RCC 7860 (cell line): ENCODE measurements at places on chromosomes 7 and 10.

- peak; percentile 62 for DNase-seq
Measured at GRCh38 chr10:110137142-110137545, 70.3 kb upstream of the MXI1 start.

DNA sequence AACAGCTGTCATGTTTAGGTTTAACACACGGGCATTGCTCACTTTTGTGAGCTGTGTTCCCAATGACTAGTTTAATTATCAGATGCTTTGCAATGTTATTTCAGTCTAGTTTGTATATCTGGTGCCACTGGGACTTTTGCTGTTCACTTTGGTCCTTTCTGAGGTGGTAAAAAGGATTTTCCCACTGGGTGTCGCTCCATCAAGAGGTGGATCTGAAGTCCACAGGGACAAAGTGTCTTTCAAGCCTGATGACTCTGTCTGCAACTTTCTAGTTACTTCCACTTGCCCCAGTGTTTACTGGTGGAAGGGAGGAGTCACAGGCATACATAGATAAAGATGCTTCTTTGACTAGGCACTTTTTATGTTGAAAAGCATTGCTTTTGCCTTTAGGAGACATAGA is 242.2 kb downstream of the HGF start:
- no peak for DNase-seq

DNA sequence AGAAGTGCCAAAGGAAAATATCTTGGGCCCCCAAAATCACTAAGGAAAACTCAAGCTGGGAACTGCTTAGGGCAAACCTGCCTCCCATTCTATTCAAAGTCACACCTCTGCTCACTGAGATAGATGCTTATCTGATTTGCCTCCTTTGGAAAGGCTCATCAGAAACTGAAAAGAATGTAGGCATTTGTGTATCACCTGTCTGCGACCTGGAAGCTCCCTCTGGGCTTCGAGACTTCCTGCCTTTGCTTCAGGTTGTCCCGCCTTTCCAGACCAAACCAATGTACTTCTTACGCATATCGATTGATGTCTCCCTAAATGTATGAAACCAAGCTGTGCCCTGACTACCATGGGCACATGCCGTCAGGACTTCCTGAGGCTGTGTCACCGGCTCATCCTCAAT is 14.5 kb upstream of the LRRC72 start:
- DNase-seq, result no peak

DNA sequence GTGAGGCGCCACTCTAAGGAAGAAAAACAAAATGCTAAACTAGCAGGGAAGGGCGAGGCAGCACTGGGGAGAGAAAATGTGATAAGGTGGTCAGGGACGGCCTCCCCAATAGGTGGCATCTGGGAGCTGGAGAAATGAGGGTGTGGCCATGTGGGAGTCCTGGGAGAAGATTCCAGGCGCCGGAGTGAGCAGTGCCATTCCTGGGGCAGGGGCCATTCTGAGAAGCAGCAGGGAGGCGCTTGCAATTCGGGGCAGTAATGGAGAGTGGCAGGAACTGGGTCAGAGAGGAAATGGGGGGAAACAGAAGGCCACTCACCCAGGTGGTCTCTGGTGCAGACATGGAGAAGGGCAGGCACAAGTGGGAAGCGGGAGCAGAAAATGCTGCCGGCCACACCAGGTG is 61.8 kb upstream of the LRRC18 start:
- no peak for DNase-seq

- DNase-seq, result no peak
Measured at GRCh38 chr10:78284381-78284780, 250.7 kb downstream of the RPS24 start.

DNA sequence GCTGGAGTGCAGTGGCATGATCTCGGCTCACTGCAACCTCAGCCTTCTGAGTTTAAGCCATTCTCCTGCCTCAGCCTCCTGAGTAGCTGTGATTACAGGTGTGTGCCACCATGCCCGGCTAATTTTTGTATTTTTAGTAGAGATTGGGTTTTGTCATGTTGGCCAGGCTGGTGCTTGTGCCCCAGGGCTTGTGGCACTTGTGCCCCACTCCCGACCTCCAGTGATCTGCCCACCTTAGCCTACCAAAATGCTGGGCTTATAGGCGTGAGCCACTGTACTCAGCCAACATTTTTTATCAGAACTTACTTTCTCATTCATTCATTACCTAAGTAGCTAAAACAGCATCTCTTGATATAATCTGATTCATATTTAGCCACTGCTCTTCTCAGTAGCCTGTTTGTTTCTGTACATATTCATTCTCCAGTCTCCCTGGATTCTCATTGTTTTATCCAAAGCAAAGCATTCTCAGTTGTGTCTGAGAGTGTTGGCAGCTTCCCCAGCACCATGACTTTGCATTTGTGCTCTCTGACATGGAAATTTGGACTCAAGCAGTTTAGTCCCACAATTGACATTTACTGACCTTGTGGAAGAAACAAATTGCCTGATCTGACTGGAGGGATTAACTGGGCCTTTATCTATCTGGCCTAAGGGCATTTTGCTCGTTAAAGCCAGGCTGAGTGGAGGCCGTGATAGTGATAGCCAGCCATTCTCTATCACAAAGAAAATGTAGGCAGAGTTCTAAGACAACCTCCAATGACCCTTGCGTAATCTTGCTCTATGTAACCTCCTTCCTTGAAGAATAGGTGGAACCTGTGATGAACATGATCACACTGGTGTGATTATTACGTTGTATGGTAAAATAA is 44.9 kb downstream of the AKR1B15 start:
- peak; percentile 54 for DNase-seq

GRCh38 chr7:112495810-112496462 is 15.1 kb downstream of the LSMEM1 start:
- peak; percentile 44 for DNase-seq

DNA sequence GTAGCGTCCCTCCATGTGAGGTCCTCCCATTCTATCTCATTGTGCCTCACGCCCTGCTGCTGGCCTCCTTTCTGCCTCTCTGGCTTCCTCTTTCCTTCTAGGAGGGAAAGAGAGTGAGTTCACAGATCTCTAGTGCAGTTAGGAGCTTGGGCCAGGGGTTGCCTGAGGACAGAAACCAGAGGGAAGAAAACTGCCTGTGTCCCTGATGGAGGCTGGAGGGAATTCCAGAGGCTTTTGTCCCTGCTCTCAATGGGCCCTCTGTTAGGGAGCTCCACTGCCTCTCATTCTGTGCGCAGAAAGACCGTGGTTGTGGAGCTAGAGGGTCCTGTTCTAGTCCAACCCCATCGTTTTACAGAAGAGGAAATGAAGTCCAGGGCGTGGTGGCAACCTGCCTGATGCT is 4.6 kb downstream of the MARVELD1 start:
- DNase-seq, result no peak

DNA sequence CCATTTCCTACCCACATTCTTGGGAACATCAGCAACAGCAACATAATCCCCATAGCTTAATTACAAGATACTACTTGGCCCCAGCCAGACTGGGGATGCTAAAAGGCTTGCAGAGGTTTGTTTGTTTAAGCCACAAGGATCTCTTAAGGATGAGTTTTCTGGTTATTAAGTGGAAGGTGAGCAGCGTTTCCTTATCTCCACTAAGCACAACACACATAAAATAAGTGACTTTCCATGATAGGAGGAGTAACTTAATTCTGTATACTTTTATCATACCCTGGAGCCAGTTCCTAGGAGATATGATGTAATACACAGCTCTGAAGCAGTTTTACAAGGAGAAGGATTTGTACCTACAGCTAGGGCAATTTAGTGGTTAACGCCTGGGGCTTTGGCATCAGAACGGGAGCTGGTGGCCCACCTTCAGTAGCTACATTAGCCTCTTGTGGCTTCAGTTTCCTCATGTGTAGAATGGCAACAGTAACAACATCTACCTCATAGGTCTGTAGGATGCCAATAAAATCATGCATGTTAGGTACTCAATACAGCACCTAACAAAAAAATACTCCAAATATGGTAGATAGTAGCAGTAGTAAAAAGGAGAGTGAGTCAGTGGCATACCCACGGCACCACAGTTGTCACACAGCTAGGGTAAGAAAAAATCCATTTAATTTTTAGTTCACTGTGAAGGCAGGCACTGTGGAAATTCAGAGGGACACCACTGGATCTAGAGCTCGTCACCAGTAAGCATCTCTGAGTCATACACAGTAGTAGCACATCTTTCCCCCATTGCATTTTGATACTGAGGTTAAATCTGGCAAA is 55.2 kb downstream of the DOCK4 start:
- DNase-seq, result peak; percentile 30

GRCh38 chr10:92822060-92822634 is 26.2 kb upstream of the EXOC6 start:
- DNase-seq, result peak; percentile 70

DNA sequence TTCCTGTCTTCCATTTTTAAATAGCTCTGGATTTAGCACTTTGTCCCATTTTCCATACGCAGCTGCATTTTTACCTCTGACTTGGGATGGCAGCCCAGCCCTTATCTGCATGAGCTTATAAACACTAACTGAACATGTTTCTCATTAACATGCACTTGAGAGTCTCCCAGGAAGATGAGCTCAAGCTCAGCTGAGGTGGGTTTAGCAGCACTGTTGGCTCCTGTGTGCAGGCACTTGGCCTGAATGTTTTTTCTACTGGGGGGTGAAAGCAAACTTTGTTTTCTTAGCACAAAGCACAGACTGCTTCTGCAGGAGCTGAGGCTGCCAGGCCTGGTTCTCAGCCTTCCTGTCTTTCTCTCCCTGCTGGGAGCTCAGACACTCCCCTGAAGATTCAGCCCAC is 1093.6 kb upstream of the AUTS2 start:
- no peak for DNase-seq

DNA sequence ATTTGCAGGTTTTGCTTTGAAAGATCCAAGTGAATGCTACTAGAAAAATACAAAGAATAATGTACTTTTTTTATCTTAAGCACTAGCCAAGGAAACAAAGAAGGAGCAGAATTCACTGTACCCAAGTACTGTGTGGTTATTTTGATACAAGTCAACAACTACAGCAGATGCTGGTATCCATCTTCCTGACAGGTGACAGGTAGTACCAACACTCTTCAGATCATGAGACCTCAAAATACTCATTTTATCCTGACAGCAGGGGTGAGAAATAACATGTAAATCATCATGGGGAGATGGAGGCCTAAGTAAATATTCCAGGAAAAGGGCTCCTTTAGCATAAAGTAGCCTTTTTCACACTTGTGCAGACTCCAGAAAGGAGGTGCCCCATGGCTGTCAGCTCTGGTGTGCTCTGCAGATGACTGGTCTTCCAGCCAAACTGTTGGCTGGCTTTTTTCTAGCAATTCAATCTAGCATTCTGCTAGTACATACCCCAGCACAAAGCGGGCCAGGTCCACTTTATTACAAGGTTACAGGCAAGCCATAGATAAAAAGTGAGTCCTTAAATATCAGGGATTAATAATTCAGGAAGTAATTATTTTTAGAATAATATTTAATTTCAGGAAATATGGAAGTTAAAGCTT is 90.4 kb downstream of the PDE1C start:
- no peak for DNase-seq

DNA sequence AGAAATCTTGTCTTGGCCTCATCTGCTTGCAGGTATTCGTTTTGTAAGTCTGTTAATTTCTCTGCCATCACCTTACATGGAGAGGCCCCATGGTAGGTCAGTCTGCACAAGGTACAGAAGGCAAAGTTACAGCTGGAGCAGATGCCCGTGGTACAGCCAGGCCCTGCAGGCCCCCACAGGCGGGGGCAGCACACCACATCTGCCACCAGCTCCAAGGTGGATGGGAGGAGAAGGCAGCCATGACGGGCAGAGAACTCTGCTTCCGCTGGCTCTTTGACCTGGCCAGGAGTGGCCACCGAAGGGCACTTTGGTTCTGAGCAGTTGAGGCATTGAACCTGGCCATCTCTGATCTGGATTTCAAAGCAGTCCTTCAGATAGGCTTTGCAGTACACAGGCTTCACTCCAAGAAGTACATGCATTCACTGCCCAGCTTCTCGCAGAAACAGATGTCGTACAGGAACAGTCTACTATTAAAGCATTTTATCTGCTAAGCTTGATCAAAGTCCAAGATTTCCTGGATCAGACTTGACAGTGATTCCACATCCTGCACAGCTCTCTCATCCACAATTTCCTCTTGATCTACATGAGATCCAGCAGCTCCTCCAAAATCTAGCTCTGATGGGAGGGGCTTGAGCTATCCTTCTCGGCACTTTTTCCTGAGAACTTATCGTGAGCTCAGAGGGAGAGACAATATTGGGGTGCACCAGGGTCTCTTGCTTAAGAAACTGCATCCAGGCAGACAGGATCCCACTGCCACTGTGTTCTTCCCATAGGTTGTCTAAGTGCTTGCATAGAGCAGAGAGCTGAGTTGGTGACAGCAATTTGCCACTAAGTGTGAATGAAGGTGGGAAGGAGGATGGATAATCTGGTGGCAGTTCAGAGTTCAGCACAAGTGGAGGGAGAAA is 120.7 kb downstream of the TRRAP start:
- DNase-seq, result no peak

GRCh38 chr10:70661623-70662361 is 10.5 kb upstream of the ADAMTS14 start:
- DNase-seq, result no peak

DNA sequence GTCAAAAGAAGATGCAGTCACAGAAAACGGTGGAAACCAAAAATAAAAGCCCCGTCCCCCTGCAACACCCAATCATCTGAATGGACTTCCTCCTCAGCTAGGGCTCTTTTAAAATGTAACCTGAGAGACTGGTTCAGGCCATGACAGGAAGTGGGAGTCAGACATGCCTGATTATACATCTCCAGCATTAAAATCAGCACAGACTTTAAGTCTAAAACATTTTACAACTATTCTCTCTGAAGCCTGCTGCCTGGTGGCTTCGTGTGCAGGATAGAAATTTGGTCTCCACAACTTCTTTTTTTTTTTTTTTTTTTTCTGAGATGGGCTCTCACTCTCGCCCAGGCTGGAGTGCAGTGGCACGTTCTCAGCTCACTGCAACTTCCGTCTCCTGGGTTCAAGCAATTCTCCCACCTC is 30.3 kb downstream of the HACD1 start:
- peak; percentile 8 for DNase-seq

DNA sequence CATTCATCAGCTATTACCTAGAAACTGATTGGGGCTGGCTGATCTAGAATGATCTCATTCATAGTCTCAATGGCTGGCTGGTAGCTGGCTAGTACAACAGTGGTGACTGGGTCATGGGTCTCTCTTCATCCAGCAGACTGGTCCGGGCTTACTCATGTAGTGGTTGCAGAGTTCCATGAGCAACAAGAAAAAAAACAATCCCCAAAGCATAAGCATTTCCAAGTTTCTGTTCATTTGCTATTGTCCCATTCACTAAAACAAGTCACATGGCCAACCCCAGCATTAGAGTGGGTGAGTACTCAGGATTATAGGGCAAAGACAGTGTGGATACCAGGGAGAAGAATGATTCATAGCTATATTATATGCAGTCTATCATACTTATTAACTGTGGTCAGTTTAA is 85.2 kb upstream of the SEMA3C start:
- peak; percentile 64 for DNase-seq

DNA sequence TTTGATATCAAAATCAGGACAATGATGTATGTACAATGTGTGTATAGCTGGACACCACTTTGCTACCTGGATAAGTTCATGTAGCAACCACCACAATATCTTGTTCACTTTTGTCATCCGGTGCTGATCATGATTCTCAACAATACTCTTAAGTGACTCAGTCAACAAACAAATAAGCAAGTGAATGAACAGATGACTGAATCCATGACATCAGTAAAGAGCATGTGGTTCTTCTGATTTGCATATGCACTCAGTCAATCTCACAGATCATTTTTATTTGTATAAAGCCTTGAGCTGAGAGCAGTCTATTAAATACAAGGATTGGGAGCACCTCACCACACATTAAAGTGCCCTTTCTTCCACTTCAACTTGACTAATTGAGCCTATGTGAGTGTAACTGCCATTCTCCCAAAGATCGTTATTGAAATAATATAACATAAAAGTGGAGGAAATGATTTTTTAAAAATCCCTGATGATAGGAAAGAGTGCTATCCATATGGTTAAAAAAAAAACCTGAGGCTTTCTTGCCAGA is 69.5 kb downstream of the NPSR1 start:
- DNase-seq, result no peak

- no peak for DNase-seq
Measured at GRCh38 chr7:82051601-82052000, 281.8 kb upstream of the HGF start.
